ENCODE measurements at places on chromosomes 7 and 10. TPM values are rescaled to one million over a fixed set of nuclear protein-coding genes. Genes with fewer than 3 reads are reported as not detected.
A peak's percentile ranks its signal among the peaks of the same experiment; 100 is the strongest.

Gene PCGF5
- total RNA-seq = 34.9 TPM

DNA sequence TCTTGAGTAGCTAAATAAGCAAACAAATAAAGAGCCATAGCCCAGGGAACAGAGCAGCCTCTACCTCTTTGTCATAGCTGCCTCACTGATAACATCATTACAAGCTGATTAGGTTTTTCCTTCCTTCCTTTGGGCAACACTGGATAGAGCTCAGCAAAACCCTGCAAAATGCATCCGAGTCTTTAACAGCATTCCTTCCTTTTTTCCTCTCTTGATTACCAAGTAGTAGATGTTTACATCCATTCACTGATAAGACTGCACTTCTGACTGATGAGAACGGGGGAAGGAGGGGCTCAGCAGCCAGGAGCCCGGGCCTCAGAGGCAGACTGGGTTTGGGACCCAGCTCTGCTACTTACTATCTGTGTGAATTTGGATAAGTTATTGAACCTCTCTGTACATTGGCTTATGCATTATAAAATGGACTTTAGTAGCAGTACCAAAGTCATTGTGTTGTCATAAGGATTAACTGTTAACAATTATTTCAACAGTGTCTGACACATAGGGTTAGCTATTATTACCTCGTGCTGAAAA is 214.2 kb downstream of the ANK3 start:
- DNase-seq = peak; percentile 36

- no peak for DNase-seq
These were observed 423.2 kb upstream of the PCDH15 start for GRCh38 chr10:55224007-55224781.

DNA sequence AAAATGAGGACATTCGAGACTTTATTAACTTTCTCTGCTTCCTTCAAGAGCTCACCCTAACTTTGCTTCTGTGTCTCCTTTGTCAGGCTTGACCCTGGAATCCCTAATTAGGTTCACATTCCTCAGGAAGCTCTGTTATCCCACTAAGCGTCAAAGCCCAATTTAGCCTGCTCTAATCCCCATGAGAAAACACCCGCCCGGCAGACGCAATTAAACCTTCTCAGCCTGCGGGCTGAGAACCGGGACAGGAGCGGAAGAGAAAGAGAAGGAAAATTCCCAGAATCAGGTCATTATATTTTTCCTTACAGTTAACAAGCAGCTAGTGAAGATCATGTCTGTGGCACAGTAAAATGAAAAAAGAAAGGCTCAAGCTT is 93.0 kb downstream of the TNS3 start:
- DNase-seq = no peak

- no peak for DNase-seq
These were observed 1.9 kb upstream of the UNC5B start for GRCh38 chr10:71210542-71210871.

- DNase-seq = no peak
These were observed 60.2 kb downstream of the NRP1 start for GRCh38 chr10:33274096-33274785.

DNA sequence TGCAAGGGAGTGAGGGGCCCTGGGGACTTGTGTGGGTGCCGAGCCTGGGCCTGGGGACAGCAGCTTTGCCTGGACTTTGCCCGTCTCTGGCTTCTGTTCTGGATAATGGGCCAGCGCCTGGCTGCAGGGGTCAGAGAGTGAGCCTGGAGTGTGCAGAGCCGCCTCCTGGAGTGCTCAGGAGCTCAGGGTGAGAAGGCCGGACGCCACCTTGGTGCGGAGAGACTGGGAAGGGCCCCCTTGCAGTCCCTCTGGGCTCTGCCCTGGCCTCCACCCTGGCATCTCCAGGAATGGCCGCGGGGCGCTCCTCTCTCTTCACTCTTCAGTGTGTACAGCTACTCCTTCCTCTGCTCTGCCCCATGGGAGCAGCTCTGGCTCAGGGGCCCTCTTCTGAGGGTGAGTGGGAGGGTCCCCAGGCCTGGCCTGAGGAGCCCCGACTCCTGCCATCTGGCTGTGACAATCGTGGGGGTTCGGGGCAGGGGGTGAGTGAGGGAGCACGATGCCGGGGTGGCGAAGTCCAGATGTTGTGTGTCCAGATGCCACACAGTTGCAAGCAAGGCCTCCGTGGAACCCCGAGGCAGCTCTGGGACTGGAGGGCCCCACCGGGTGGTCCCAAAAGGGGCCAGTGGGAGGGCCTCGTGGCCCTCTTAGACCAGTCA is 187.1 kb downstream of the DNAJB6 start:
- no peak for DNase-seq

Gene ASB15
- total RNA-seq = not detected

Gene HABP2
- not detected for total RNA-seq

Gene GTPBP10
- 14.0 TPM for total RNA-seq

GRCh38 chr7:105674200-105674920 is 93.1 kb upstream of the EFCAB10 start:
- DNase-seq = no peak

Gene WDFY4
- total RNA-seq = 7.1 TPM

Gene PAPOLB
- 0.04 TPM for total RNA-seq

Gene NHLRC2
- 14.3 TPM for total RNA-seq

- DNase-seq = no peak
These were observed at the start of gene CUX1 for GRCh38 chr7:101817471-101818286. CUX1 (plus strand) TSS chr7:101817626; CDS start chr7:101817640, 14 bp downstream.

DNA sequence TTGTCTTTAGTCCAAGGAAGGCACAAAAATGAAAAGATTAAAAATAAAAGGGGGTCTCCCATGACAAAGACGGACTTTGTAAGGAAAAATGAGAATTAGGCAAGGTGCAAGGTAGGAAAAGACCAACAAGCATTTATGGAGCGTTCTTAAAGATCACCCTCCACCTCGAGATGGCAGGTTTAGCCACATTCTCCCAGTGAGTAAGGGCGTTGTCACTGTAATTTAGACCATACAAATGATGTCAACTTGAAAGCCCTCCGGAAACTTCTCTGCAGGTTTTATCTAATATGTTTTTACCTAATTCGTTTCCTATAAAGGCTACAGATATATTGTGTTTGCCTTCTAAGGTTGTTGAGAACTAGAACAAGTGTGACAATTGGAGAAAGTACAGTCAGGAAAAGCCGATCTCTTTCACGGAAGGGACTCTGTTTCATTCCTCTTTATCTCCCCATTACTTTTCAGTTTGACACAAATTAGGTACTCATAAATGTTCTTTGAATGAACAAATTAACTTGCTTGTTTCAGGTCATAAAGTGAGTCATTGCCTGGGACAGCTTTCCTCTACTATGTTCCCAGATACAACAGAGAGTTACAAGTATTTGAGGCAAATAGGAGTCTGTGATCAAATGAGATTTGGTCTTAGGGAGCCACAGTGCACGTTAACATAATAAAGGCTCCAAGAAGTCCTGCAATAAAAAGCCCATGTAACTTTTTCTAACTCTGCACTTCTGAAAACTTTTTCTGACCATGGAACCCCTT is 102.6 kb upstream of the HABP2 start:
- DNase-seq = no peak

Gene SPDYE6
- not detected for total RNA-seq

Gene DNAJC12
- total RNA-seq = 0.13 TPM

Gene CTAGE8
- 0.04 TPM for total RNA-seq

Gene CFAP58
- 0.46 TPM for total RNA-seq

GRCh38 chr10:33291053-33291592 is 43.3 kb downstream of the NRP1 start:
- DNase-seq = no peak

Gene SFXN2
- total RNA-seq = 14.1 TPM

- DNase-seq = no peak
These were observed 37.8 kb downstream of the RSU1 start for GRCh38 chr10:16779384-16779915.

DNA sequence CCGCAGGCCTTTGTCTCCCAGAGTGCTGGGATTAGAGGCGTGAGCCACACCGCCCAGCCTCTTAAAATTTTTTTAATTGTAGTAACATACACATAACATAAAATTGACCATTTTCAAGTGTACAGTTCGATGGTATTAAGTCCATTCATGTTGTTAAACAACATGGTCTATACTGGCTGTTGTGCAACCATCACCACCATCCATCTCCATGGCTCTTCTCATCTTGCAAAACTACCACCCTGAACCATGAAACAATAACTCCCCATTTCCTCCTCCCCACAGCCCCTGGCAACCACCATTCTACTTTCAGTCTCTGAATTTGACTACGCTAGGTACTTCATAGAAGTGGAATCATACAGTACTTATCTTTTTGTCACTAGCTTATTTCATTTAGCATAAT is 7.9 kb upstream of the ZFYVE27 start:
- DNase-seq = no peak

Gene CCDC172
- total RNA-seq = not detected

DNA sequence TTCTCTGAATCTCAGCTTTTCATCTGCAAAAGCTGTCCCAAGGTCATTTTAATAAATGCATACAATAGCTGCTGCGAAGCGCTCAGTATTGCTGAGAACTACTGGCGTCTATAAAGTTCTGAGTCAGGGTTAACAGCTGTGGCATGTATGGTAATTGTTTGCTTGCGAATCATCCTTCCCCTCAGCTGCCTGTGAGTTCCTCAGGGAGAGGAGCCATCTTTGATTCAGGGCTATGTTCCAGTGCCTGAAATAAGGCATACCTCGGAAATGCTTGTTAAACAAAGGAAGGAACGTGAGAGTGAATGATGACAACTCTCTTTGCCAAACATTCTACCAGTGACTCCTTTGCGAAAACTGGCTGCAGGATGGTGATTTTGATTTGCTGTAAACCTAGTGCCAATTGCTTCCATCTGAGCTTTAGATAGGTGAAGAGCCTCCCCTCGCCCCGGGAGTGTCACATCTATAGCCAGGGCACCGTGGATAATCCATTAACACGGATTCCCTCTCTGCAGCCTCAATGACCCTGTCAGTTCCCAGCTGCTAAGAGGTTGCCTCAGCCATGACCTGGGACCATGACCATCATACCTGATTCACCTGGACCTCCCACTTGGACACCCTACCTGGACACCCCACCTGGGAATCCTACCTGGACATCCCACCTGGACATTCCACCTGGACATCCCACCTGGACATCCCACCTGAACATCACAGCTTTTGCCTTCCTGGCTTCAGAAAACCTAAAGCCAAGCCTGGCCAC is 39.6 kb downstream of the GPRIN2 start:
- no peak for DNase-seq

DNA sequence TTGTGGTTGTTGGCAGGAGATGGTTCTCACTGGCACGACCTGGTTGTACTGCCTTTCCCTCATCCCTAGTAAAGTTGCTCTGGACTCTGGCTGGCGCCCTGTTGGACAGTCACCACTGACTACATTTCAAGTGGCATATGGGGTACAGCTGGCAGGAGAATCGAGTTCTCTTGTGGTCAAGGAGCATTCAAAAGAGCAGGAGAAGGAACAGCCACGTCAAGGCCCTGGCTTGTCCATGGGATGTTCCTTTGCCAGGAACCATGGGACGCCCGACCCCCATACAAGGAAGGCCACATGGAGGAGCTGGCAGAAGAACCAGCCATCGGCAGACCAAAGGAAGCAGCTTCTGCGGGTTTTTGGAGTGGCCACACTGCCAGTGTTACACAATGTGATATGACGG is 87.0 kb upstream of the SLC25A13 start:
- DNase-seq = no peak

DNA sequence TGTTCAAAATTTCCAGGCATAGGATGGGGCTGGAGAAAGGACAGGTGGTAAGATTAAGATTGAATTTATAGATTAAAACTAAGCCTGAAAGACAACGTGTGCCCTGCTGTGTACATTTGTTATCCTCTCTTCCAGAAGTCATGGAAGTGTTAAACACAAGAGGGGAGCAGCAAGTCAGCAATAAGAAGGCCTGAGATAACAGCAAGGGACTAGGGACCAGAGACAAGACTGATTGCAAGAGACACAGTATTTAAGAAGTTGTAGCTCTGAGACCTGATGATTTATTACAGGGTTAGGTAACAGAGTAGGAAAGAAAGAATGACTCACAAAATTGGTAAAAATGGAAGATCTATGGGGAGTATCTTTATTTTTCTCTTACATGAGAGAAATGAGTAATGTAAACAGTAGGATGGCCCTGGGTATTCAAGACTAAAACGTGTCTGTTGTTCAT is 55.7 kb upstream of the COL1A2 start:
- no peak for DNase-seq

GRCh38 chr7:44247868-44248651 is 47.3 kb downstream of the YKT6 start:
- DNase-seq = no peak

GRCh38 chr7:45663167-45663921 is 89.2 kb downstream of the ADCY1 start:
- no peak for DNase-seq

- no peak for DNase-seq
These were observed 166.3 kb upstream of the ADCY1 start for GRCh38 chr7:45407730-45408408.

Gene TAS2R41
- total RNA-seq = not detected

- no peak for DNase-seq
These were observed 21.4 kb downstream of the UBN2 start for GRCh38 chr7:139252451-139252850.

DNA sequence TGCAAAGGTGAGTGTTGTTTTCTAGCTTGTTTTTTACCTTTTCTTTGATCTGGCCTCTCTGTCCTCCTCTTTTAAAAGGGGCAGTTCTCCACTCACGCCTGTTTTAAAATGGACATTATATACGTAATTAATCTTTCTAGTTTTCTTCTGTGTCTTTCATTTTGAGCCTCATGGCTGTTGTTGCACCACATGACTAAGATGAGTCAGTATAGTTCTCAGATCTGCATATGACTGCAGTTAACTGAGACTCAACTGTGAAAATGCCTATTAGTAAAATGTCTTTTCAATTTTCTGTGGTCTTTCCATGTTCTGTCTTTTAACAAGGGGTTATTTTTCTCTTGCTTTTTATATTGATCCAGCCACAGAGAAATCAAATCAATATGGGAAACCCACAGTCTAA is 296.1 kb downstream of the CDK14 start:
- no peak for DNase-seq

Gene TRIM50
- total RNA-seq = not detected

DNA sequence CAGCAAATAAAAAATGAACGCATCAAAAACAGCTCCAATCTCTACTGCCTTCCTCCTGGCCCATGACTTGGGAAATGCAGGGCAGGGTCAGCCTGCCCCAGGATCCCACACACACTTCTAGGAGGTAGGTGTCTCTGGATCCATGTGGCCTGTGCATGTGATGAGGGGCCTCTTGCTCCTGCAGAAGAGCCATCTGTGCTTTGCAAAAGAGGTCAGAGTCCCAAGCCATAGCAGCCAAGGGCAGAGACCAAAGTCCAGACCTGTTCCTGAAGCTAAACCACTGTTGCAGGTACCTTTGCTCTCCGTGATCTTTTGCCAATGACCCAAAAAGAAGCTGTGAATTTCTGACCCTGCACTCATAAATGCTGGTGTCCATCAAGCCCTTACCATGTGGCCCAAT is 57.1 kb downstream of the KCNMA1 start:
- DNase-seq = no peak

GRCh38 chr10:1048732-1049424 is at the start of gene IDI1:
IDI1 (minus strand) TSS chr10:1049119; CDS start chr10:1049003, 116 bp downstream.
- DNase-seq = peak; percentile 93
